NCI-H2081 (cell line): ENCODE measurements at places on chromosomes 16 and 17.
A peak's percentile ranks its signal among the peaks of the same experiment; 100 is the strongest.

DNA sequence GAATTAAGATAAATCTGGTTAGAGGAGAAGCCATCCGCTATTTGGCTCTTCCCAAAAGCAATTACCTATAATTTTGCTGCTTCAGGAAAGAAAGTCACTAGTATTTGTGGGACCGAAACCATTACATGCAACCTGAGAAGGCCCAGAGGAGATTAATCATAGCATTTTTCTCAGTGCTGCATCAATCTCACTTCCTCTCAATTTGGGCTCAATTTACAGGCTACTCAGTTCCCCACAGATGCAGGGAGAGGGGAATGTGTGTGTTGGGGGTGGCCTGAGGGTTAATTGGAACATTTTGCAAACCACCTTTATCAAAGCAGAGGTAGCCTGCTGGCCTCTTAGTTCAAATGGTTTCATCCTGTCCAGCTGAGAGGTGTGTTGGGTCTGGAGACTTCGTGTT is 394.7 kb upstream of the ASIC2 start:
- no peak for DNase-seq

DNA sequence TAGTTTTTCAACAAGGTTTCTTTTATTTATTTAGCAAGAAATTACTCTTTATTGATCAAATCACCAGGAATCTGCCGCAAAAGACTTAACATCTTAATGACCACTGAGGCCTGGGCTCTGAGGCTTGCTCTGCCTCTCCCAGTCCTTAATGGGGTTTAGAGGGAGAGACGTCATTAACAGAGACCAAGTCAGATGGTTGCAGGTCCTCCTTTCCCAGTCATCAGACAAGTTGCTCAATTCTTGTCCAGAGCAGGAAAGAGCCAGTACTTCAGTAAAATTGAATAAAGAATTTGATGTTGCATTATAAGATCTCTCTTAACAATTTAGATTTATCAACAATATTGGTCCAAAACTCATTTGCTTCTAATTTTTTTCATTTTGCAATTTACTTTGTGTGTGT is 2.0 kb downstream of the SEPHS2 start:
- no peak for DNase-seq

GRCh38 chr16:14569213-14569612 is 60.8 kb downstream of the PARN start:
- DNase-seq, result no peak

DNA sequence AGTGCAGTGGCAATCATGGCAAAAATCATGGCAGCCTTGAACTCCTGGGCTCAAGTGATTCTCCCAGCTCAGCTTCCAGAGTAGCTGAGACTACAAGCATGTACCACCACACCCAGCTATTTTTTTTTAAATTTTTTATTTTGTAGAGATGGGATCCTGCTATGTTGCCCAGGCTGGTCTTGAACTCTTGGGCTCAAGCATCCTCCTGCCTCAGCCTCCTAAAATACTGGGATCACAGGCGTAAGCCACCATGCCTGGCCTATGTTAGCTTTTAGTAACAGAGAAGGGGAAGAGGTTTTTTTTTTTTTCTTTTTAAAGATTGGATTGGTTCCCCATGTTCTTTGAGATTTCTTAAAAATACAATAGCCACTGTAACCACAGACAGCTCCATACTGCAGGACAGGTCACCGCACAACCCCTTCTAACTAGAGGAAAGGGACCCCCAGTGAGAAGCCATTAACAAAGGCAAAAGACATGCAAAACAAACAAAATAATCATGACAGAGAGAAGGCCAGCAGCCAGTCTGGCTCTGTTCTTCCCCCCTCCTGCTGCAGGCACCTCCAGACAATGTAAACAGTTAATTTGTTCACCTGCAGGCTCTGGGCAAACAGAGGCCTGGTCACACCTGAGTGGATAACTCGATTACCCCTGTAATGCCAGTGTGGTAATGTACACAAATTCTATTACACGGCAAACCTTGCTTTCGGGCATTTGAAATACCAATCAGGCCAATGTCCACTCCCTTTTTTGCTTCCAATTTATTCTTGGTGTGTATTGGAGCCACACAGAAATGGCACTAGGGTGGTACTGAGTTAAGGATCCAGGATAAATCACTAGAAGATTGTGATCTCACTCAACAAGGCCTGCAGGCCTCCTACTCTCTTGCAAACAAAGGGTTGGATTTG is 52.9 kb downstream of the SNX11 start:
- DNase-seq, result peak; percentile 99

DNA sequence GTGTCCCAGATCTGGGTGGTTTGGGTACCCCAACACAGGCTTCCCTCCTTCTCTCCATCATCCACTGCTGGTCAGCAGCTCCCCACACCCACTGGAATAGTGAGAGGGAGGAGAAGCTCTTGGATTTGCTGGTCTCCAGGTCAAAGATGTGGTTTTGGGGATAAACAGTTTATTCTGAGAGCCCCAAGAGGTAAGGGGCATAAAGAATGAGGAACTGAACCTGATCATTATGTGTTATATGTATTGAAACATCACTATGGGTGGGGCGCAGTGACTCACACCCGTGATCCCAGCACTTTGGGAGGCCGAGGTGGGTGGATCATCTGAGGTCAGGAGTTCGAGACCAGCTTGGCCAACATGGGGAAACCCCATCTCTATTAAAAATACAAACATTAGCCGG is 3.9 kb downstream of the DPEP2 start:
- no peak for DNase-seq

GRCh38 chr17:38660097-38661025 is 14.4 kb downstream of the EPOP start:
- no peak for DNase-seq

- no peak for DNase-seq
These were observed 24.6 kb downstream of the VAT1L start for GRCh38 chr16:77812856-77813500.

DNA sequence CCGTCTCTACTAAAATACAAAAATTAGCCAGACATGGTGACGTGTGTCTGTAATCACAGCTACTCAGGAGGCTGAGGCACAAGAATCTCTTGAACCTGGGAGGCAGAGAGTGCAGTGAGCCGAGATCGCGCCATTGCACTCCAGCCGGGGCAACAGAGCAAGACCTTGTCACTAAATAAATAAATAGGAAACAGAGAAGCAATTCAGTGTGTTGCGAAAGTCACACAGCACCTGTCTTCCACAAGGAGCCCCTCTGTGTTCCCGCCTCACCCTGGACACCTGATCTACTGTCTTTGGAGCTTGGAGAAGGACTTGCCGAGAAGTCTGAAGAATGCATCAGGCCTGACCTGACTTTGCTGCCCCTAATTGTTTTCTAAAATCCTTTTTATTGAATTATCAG is 3.5 kb upstream of the CDH1 start:
- no peak for DNase-seq

DNA sequence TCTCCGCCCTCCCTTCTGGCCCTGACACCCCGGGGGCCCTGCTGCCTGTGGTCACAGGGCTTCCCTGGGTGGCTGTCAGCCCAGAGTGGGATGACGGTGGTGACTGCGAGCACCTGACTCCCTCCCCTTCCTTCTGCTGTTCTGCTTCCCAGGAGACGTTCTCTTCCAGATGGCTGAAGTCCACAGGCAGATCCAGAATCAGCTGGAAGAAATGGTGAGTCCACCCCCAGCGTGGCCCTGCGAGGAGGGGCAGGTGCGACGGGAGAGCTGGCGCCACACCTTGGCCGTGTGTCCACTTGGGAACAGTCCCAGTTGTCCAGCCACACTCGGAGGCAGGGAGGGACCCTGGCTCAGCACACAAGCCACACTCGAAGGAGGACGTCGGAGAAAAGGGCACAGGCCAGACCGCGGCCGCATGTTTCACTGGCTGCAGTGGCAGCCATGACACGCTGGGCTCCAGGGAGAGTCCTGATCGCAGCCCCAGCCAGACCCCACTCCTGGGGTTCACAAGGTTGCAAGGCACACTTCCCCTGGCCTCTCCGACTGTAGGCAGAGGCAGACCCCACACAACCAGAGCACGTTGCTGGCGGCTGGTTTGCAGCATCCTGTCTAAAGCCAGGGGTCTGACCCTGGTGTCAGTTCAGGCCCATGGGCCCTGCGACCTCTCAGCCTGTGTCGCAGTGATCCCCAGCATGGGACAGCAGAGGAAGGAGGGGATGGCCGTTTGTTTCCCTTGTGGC is 49.9 kb downstream of the BAIAP2 start:
- no peak for DNase-seq

- no peak for DNase-seq
These were observed 29.3 kb upstream of the ABCC3 start for GRCh38 chr17:50605429-50605828.

- no peak for DNase-seq
These were observed 6.5 kb downstream of the CALB2 start for GRCh38 chr16:71365021-71365420.

DNA sequence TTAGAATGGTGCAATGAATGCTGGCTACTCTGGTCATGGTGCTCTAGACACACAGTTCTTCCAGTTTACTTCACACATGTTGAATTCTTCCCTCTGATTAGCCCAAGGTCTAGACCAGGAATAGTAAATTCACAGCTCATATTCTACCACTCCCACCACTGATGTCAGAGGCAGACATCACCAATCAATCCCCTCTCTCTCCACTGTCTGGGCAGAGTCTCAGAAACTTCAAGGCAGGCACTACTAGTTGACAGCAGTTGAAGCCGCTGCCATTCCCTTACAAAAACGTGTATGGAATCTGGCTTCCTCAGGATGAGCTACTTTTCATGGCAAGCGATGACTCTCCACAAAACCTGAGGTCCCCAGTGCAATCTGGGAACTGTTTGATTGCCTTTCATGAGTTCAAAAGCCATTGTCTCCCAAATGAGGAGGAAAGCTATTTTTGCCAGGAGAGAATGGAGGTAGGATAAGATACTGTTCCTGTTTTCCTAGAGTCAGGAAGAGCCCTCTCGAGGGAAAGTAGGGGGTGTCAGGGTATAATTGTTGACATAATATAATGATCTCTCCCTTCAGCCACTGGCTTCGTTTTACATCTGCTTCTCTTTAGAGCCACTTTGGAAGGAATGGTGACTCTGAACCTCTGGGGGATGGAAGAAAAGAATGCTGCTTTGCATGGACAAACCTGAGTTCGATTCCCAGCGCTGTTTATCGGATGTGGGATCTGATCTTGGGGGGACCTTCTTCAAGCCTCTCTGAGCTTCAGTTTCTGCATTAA is 90.0 kb downstream of the FOXL1 start:
- no peak for DNase-seq

DNA sequence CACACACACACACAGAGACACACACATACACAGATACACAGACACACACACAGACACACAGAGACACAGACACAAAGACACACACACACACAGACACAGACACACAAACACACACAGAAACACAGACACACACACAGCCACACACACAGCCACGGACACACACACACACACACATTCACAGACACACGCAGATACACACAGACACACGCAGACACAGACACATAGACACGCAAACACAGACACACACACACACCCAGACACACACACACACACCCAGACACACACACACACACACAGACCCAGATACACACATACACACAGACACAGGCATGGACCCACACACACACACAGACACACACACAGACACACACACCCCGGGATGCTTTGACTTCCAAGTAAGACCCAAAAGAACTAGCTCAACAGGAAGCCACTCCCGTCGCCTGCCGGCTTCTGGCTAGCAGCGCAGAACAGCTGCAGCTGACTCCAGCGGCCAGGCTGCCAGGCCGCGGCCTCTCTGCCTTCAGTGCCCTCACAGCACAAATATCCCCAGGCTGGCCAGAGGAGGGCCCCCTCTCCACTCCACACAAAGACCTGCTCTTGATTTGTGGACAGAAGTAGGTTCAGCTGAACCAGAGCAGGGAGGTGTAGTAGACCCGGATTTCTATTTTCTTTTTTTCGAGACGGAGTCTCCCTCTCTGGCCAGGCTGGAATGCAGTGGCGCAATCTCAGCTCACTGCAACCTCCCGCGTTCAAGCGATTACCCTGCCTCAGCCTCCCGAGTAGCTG is 6.0 kb upstream of the CHRNE start:
- DNase-seq, result peak; percentile 73

DNA sequence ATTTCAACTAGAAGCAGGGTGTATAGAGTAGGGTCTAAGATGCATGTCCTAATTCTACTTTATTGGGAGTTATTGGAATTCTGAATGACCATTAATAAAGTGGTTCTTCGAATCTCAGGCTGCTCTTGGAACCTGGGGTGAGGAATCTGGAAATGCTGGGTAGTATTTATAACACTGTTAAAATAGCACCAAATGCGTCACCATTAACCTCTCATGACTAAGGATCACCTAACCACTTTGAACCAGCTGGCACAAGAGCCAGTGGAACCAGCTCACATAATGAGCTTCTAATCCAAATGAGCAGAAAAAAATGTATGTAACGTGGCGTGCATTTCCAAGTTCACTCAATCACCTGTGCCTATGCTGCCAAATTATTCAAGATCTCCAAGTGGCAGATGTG is 281.7 kb downstream of the GRIN2A start:
- no peak for DNase-seq

DNA sequence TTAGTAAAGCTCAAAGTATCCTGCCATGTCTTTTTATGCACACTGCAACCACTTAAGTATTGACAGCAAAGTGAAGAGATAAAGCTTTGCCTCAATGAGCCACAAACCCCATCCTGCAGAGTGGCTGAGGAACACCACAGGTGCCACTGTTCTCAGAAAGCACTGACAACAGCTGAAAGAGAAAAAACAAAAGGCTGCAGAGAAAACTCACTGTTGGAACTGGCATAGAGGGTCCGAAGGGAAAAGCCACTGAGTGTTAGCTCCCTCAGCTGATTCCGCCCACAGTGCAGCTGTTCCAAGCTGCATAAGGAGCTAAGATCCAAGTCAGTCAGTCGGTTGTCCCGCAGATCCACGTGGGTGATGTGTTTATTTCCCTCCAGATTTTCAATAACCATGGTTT is 48.3 kb downstream of the PHLPP2 start:
- DNase-seq, result no peak
